Breast epithelium (tissue), 4 donors: ENCODE measurements at places on chromosomes 1 and 21. TPM values are rescaled to one million over a fixed set of nuclear protein-coding genes. Genes with fewer than 3 reads are reported as not detected.

DNA sequence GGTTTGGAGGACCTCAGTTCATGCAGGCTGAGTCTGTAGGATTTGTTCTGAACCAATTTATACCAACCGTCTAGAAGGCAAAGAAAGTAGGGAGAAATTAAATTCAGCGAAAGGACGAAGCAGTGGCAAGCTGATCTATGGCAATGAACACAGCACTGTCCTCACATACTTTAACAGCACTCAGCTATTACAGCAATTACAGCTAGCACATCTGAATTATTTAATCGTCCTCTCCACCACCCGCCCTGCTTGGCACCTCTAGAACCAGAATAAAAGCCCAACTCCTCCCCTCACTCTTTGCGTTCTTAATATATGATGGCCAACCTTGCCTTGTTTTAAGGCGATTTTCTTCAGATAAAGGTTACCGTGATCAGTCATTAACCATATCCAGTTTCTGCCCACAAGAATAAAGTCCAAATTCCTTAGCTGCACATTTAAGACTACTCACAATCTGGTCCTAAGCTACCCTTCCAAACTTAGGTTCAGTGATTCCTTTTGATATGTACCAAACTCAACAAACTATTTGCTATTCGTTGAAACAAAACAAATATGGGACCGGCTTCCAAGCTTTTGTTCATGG is 169.4 kb upstream of the ESRRG start:
- H3K4me1 ChIP-seq, result no peaks in the 10 kb centered on the region
- no peak for DNase-seq
- H3K36me3 ChIP-seq, result no peaks in the 10 kb centered on the region
- no peaks in the 10 kb centered on the region for H3K27me3 ChIP-seq
- no peak overlapping the region for H3K4me3 ChIP-seq

GRCh38 chr1:15106608-15107007 is 46.9 kb upstream of the TMEM51 start:
- DNase-seq, result no peak
- no peak overlapping the region for H3K27ac ChIP-seq

EFNA1 gene
- 120 TPM for total RNA-seq

ECM1 gene
- 10.2 TPM for total RNA-seq

AMY1A gene
- not detected for total RNA-seq

DNA sequence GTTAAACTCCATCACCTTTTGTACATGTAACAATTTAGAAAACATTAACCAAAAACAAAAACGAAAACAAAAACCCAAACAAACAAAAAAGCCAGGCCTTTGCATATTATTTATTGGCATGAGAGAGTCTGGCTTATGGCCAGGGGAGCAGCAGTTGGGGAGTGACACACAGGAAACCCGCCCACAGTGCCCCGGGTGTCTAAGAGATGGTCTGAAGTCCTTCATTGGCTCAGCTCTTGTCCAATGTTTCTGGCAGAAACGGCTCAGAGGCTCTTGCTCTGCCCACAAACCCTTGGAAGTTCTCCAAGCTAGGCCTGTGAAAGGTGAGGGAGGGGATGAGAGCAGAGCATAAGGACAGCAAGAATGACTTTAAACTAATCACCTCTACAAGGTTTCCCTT is 131.5 kb downstream of the CNIH3 start:
- H3K27me3 ChIP-seq, result no peaks in the 10 kb centered on the region
- no peaks in the 10 kb centered on the region for H3K36me3 ChIP-seq
- no peaks in the 10 kb centered on the region for H3K4me1 ChIP-seq
- H3K27ac ChIP-seq, result no peak overlapping the region

SERTAD4 gene
- 7.9 TPM for total RNA-seq

KRTAP12-2 gene
- not detected for total RNA-seq

- no peaks in the 10 kb centered on the region for H3K27me3 ChIP-seq
- no peak overlapping the region for H3K27ac ChIP-seq
- H3K4me1 ChIP-seq, result no peaks in the 10 kb centered on the region
- no peaks in the 10 kb centered on the region for H3K36me3 ChIP-seq
- no peak overlapping the region for H3K4me3 ChIP-seq
Measured at GRCh38 chr1:38587766-38588165, 271.8 kb downstream of the RRAGC start.

- H3K4me3 ChIP-seq, result no peak overlapping the region
- H3K27me3 ChIP-seq, result no peaks in the 10 kb centered on the region
- DNase-seq, result no peak
Measured at GRCh38 chr1:57678138-57678537, 254.3 kb upstream of the DAB1 start.

GRCh38 chr1:109874445-109874844 is 36.2 kb upstream of the CSF1 start:
- H3K4me3 ChIP-seq, result no peak overlapping the region
- peaks cover 20% of the 10 kb centered on the region for H3K4me1 ChIP-seq
- H3K27ac ChIP-seq, result peak overlapping the region; percentile 85
- no peaks in the 10 kb centered on the region for H3K27me3 ChIP-seq
- H3K36me3 ChIP-seq, result no peaks in the 10 kb centered on the region
- DNase-seq, result no peak

- no peak overlapping the region for H3K27ac ChIP-seq
- DNase-seq, result no peak
- H3K4me3 ChIP-seq, result no peak overlapping the region
- no peaks in the 10 kb centered on the region for H3K27me3 ChIP-seq
Measured at GRCh38 chr21:45305836-45306235, 18.1 kb upstream of the POFUT2 start.

TDRD5 gene
- 0.96 TPM for total RNA-seq

- H3K4me1 ChIP-seq, result no peaks in the 10 kb centered on the region
- H3K36me3 ChIP-seq, result no peaks in the 10 kb centered on the region
- H3K27ac ChIP-seq, result no peak overlapping the region
Measured at GRCh38 chr1:58338081-58338480, 208.4 kb downstream of the OMA1 start.

DNA sequence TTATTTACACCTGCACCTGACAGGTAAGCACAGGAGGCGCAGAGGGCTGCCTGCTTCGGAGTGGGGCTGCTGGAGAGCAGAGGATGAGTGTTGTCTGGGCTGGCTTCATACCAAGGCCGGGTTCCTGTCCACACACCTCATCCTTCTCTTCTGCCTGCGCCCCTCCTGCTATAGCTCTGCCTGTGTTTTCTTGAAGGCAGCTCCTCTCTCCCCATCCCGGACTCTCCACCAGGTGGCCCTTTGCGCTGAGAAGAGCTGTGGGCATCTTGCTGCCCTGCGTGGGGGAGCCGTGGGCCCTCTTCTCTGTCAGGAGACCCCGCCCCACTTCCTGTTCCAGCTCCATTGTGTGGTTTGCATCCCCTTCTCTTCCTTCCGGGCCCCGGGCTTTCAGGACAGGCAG is 35.0 kb downstream of the ARHGEF10L start:
- H3K27me3 ChIP-seq, result no peaks in the 10 kb centered on the region
- peaks cover 7% of the 10 kb centered on the region for H3K4me1 ChIP-seq
- peak overlapping the region; percentile 95 for H3K27ac ChIP-seq
- H3K4me3 ChIP-seq, result no peak overlapping the region

GRCh38 chr1:37478451-37478881 is 4.1 kb downstream of the ZC3H12A start:
- peaks cover 39% of the 10 kb centered on the region for H3K4me1 ChIP-seq
- H3K4me3 ChIP-seq, result peak overlapping the region; percentile 31
- H3K27me3 ChIP-seq, result no peaks in the 10 kb centered on the region
- peak overlapping the region; percentile 99 for H3K27ac ChIP-seq
- H3K36me3 ChIP-seq, result peaks cover 9% of the 10 kb centered on the region

- no peak overlapping the region for H3K4me3 ChIP-seq
- no peaks in the 10 kb centered on the region for H3K36me3 ChIP-seq
- H3K27me3 ChIP-seq, result no peaks in the 10 kb centered on the region
- peak overlapping the region; percentile 89 for H3K27ac ChIP-seq
Measured at GRCh38 chr21:45979651-45980050, 1.9 kb upstream of the COL6A1 start.

DNA sequence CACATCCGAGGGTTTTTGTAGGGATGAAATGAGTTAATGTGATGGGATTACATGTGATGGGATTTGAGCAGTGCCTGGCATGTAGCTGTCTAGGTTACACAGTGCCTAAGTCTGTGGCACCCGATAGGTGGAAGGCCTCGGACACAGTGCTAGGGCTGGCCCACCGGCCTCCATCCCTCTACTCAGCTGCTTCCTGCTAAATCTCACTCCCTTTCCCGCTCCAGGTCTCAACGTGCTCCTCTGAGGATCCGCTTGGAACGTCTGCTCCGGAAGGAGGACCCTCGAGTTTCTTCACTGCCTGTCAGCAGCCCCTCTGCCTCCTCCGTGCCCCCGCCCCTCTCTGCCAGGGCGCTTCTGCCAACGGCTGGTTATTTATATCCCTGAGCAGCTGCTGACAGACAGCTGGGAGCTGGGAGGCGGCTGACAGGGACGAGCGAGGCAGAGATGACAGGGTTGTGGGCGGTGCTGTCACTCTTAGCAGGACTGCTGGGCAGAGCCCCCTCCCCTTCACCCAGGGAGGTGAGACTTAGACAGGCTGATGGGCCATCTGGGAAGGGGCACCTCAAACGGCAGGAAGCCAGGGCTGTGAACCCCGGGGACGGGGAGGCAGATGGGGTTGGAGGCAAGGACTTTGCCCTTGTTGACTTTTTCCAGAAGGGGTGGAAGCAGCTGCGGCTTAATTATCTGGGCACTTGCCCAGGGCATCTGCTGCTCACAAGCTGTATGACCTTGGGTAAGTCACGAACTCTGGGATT is 26.6 kb upstream of the LRRN2 start:
- H3K27me3 ChIP-seq, result no peaks in the 10 kb centered on the region
- no peak overlapping the region for H3K4me3 ChIP-seq
- no peak for DNase-seq
- H3K36me3 ChIP-seq, result no peaks in the 10 kb centered on the region

DNA sequence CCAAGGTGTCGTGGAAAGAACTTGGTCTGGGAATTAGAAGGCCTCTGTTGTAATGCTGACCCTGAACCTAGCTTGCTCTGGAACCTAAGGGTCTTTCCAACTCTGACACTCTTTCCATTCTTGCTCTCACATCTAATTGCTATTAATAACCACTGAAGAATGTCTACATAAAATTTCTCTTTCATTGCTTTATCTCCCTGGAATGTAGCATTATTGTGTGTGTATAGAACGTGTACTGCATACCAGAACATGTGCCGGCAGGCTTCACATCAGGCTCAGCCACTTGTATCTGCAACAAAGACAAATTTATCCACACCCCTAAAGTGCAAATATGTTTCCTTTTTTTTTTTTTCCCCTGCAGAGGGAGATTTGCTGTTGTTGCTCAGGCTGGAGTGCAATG is 13.9 kb upstream of the LAX1 start:
- peak; percentile 64 for DNase-seq
- no peaks in the 10 kb centered on the region for H3K36me3 ChIP-seq
- H3K27me3 ChIP-seq, result no peaks in the 10 kb centered on the region

GRCh38 chr1:10338047-10338446 is 60.8 kb upstream of the PGD start:
- no peaks in the 10 kb centered on the region for H3K4me1 ChIP-seq
- H3K27ac ChIP-seq, result no peak overlapping the region
- H3K36me3 ChIP-seq, result peaks cover 4% of the 10 kb centered on the region
- H3K4me3 ChIP-seq, result no peak overlapping the region
- H3K27me3 ChIP-seq, result no peaks in the 10 kb centered on the region
- DNase-seq, result no peak

GRCh38 chr1:93196591-93196990 is 16.1 kb downstream of the CCDC18 start:
- no peaks in the 10 kb centered on the region for H3K4me1 ChIP-seq
- H3K4me3 ChIP-seq, result no peak overlapping the region
- DNase-seq, result no peak
- no peak overlapping the region for H3K27ac ChIP-seq

DNA sequence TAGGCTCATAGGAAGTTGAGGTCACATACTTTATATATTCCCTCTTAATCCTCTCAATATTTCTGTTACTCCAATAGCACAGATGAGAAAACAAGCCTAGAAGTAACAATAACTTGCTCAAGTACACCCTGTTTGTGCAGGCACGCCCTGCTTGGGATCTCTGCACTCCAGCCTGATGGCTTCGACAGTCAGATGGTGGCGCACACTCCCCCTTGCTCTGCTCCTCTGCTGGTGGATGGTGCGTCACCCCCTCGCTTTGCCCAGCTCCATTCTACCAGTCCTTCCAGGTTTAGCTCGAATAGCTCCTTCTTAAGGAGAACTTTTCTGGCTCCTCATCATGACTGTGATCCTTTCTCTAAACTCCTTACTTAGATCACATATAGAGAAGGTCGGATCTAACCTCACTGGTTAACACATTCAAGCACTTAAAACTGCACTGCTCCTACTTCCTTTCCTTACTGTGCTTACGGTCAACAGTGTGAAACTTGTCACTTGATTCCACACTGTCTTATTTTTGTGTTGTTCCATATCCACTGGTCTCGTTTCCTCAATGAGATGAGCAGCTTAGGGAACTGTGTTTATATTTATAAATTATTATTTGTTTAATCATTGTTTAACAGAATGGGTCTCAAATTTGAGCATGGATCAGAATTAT is 3.0 kb downstream of the TSPAN2 start:
- H3K4me1 ChIP-seq, result no peaks in the 10 kb centered on the region
- no peaks in the 10 kb centered on the region for H3K27me3 ChIP-seq
- no peak for DNase-seq

DNA sequence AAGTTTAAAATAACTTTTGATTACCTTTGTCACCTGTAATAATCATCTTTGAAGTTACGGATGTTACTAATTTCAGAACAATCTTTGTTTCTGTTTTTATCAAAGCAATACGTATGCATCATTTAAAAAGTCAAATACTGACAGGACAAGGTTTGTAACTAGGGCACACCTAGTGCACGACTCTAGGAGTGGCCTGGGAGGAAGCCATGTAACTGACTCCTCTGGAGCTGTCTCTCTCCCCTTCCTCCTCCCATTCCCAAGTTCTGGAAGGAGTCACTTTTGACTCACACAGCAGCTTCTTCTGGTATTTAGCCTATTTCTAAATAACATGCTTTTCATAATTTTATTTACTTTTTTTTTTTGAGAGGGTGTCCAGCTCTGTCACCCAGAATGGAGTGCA is 11.8 kb upstream of the RAP1GAP start:
- no peaks in the 10 kb centered on the region for H3K4me1 ChIP-seq
- no peaks in the 10 kb centered on the region for H3K27me3 ChIP-seq
- H3K4me3 ChIP-seq, result no peak overlapping the region
- no peak overlapping the region for H3K27ac ChIP-seq
- no peaks in the 10 kb centered on the region for H3K36me3 ChIP-seq

GRCh38 chr1:17851056-17851455 is 95.9 kb downstream of the ACTL8 start:
- H3K4me3 ChIP-seq, result no peak overlapping the region
- DNase-seq, result no peak
- no peak overlapping the region for H3K27ac ChIP-seq
- no peaks in the 10 kb centered on the region for H3K4me1 ChIP-seq

DNA sequence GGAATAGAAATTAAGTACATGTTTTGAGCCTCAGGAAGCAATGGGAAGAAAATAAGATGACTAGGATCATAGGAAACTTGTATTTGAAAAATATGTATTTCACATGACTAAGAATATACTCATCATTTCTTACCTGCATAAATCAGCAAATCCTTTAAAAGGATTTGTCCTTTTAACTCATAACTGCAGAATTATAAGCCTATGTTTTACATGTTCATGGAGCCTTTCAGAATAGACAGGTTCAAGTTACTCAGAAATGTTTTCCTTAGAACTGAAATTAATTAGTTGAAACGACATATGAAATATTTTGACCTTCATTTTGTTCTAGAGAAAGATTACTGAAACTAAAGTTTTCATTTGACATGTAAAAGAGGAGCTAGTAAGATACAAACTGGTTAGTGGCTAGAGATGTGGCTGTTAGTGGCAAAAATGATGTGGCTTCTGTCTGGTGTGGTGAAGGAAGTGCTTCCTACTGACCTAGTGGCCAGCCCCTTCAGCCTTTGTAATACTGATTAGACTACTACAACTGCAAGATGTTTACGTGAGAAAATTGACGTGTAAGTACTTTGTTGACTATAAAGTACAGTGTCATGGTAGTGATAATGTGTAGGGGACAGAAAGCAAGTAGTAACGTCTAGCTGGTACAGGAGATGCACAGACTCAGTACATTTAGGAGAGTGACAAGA is 54.7 kb downstream of the PACC1 start:
- no peak for DNase-seq
- peaks cover 7% of the 10 kb centered on the region for H3K36me3 ChIP-seq

OVAAL gene
- total RNA-seq, result not detected
